ENCODE measurements at places on chromosomes 2 and 18.

- DNase-seq: no peak
These were observed 28.9 kb upstream of the TMEM214 start for GRCh38 chr2:27003857-27004256.

DNA sequence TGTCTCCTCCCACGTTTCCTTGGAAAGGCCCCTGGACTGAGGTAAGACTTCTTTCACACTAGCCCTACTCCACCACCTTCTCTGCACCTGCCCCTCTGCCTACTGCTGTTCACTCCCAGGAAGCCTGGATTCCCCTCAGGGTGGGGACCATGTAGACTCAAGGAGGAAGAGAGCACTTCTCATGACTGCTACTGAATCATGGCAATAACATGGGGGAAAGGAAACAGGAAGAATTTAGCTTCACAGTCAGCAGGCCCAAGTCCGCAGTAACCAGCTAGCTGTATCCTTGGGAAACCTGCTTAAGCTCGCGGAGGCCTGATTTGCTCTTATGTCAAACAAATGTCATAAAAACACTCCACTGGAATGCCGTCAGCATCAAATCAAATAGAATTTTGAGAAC lies 126.2 kb upstream of the CAPN13 start:
- DNase-seq: no peak

DNA sequence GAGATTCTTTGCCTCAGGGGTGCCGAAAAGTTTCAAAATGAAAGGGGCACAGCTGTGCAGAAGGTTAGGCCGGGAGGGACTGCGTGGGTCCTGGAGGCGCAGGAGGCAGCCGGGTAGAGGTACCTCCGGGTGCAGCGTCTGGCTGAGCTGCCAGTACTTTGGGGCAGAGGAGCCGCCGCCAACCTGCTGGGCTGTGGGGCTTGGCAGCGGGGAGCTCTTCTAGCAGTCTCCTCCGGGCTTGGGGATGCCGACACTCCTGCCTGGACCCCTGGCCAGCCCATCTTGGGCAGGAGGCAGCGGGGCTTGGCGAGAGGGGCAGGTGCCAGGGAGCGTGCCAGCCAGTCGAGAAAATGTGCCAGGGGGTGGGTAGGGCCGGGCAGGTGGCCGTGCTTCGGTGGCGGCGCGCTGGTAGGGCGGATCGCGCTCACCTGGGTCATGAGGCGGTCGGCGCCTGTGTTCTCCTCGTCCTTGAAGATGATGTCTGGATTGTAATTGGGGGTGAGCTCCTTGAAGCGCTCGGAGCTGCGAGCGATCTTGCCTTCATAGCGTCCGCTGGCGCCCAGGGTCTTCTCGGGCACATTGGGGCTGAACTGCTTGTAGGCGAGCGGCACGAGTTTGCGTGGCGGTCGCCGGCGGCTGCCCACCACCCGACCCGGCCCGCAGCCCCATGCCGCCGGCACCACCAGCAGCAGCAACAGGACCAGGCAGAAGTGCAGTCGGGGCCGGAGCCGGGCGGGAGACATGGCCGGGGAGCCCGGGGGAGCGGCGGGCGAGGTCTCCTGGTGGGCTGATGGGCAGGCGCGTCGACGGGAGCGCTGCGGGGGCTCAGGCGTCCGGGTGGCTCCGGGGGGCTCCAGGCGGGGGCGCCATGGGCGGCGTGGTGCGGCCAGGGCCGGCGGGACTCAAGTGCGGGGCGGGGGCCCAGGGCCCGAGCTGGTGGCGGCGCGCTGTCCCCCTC lies 717 bp downstream of the IHH start:
- no peak for DNase-seq

- no peak for DNase-seq
These were observed 1.6 kb upstream of the RMDN2 start for GRCh38 chr2:37923308-37924055.

DNA sequence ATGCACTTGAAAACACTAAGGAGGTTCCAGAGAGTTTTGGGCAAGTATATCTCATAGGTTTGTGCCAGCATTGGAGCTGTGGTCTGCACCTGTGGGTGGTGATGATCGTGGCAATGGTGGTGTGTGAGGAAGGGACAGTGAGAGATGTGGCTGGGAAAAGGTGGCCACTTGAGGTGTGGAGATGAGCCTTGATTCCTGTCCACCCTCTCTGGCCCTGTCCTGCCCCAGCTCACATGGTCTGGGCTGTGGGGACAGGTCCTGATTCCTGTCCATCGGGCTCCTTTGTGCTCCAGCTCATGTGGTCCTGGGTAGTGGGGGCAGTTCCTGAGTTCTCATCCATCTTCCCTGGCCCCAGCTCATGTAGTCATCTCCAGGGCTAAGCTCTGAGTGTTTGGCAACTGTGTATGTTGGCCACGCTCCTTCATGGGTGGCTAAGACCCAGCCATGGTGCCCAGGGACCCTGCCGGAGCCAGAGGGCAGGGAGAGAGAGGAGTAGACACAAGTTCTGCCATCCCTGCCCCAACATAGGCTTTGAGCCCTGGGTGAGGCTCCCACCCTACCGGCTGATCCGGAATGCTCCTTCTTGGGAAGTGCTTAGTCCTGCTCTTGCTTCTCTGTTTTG lies 294.4 kb upstream of the HDAC4 start:
- no peak for DNase-seq

DNA sequence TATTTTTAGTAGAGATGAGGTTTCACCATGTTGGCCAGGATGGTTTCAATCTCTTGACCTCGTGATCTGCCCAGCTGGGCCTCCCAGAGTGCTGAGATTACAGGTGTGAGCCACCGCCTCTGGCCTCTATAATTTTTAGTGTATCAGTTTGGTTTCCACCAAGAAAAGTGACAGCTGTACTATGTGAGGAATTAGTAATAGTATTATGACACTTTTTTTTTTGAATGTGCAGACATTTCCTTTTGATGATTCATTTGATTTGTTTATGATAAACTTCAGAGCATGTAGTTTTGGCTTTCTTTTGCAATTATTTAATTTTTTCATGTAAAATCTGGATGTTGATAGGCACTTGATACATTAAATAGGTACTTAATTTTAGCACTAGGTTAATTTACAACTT lies 61.5 kb downstream of the PTPN4 start:
- DNase-seq: no peak

DNA sequence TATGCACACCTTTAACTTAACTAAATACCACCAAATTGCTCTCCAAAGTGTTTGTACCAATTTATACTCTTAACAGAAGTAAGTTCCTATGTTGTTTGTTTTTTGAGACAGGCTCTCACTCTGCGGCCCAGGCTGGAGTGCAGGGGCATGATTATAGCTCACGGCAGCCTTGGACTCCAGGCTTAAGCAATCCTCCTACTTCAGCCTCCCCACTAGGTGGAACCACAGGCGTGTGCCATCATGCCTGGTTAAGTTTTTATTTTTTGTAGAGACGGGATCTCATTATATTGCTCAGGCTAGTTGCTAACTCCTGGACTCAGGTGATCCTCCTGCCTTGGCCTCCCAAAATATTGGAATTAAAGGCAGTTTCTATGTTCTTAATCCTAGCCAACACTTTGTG lies 13.1 kb upstream of the NAB1 start:
- DNase-seq: no peak

DNA sequence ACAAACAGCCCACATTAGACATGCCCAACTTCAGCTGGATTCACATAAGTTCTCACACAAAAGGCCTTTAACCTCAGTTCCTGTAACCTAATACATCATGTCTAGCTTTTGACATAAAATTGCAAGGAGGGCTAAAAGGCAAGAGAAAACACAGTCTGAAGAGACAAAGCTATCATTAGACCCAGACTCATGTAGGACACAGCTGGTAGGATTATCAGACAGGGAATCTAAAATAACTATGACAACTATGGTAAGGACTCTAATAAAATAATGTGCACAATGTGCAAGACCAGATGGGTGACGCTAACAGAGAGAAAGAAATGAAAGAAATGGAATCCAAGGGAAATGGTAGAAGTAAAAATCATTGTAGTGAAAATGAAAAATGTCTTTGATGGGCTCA lies 643.2 kb upstream of the RAB6C start:
- no peak for DNase-seq

- DNase-seq: no peak
These were observed 2.4 kb downstream of the FAM171B start for GRCh38 chr2:186696290-186696689.

GRCh38 chr2:33320573-33320972 lies 155.9 kb upstream of the RASGRP3 start:
- DNase-seq: no peak

DNA sequence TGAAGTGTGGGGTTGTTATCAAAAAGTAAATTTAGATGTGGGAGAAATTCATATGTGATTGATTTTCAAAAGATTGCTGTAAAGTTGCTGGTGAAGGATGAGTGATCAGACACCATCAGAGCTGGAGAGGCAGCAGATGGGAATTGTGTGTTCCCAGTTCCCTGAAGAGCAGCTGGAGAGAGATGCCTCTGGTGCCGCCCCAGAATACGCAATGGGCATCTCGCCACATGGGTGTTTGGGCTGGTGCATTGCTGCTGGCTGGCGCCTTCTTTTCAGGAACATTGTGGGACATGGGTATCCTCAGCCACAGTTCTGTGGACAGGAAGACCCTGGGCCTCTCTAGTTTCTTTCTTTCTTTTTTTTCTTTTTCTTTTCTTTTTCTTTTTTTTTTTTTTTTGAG lies 11.9 kb downstream of the ATG4B start:
- DNase-seq: no peak

DNA sequence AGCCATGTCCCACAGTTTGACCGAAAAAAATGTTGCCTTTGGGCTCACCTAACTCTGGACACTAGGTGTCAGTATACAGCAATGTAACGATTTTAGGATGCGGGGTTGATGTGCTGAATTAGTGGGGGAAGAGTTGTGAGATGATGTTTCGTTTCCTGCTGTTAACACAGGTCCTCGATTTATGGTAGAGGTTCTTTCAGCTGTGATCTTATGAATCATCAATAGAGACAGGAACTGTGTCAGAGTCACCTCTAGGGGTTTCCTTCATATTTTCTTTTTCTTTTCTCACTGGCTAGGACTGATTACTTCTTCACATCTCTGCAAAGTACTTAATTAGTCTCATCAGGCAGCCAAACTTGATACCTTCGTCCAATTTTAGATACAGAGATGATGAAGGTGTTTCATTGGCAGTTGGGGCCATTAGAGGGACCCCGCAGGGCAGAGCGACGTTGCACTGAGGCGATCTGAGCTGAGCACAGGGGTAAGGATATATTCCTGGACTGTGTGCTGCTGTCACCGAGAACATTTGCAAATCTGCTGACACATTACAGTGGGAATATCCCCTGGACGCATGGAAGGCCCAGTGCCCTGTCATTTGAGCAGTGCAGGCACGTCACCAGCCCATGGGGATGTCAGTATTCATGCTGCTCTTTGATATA lies 10.2 kb upstream of the MMADHC start:
- DNase-seq: peak; percentile 83

DNA sequence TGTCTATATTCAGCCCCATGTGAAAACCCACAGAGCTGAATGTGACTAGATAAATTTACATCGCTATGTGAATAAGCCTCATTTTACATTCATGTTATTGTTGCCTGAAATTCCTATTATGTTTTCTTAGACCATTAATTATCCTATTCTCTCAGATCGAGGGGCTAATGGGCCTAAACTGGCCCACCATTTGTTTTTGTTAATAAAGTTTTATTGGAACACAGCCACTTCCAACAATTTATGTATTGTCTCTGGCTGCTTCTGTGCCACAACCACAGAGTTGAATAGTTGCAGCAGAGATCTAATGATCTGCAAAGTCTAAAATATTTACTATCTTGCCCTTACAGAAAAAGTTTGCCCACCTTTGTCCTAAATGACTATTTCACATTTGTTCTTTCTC lies 61.0 kb downstream of the KLHL14 start:
- DNase-seq: no peak

DNA sequence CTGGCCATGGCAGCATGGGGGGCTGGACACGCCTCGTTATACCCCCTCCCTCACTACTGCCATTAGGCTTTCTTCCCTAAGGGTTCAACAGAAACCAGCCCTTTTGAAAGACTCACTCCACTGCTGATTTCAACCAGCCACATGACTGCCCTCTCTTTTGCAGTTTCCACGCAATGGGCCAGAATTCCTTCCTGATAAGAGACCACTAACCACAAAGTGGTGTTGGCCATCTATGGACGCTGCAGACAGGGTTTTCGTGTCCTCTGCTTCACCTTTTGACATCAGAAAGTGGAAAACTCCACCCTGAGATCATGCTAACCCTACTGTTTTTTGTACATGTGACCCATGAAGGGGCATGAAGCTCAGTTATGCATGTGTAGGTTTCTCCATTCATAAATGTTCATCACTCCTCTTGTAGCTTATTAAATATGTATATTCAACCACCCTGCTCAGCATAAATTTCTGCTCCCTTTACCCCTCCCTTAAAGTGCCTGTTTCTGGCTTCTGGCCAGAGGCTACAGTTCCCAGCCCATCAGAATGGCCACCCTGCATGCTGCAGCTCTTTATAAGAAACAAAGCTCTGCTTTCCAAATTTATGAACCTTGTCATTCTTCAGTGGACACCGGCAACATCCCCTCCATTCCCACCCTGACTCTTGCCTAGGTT lies 106.6 kb upstream of the MSH6 start:
- no peak for DNase-seq

DNA sequence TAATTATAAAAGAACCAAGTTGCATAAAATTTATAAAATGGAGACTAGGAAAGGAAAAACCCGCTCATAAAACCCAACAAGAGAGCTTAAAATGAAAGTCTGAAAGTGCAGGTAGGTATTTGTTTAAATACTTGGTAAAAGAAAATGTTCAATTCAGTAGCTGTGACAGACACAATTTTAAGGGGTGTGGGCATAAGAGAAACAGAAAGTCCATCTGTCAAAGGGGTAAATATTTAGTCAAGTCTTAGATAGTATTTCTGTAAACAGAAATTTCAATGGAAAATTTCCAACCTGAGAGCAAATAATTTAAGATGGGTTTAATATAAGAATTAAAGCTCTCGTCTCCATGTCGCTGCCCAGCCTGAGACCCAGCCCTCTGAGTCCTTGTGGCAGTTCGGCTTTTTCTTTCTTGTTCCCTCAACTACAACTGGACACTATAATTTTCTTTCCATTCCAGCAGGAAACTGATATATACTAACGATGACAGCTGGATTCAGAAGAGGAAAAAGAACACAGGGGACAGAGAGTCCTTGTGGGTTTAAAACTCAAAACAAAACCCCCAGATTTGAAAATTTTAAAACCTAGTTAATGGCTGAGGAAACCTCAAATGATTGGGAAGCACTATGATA lies 88.0 kb upstream of the ZFP36L2 start:
- no peak for DNase-seq

DNA sequence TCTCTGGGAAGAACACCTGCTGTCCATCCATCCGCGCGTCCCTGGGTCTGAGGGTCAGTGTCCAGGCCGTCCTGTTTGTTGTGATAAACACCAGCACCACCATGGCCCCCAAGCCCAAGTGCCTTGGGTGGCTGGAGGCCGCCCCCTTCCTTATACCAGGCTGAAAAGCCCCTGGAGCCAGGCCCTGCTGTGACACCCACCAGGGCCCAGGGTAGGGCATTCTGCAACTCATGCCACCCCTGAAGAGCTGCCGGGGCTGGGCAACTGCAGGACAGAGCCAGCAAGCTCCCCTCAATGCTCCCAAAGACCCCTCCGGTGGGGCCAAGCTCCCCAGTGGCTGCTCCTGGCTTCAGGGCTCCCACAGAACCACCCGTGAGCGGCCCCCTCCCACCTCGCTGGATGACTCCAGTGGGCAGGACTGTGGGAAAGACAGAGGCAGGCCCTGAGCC lies 31.9 kb upstream of the SNED1 start:
- no peak for DNase-seq

GRCh38 chr2:30421026-30421603 lies 25.9 kb upstream of the LCLAT1 start:
- no peak for DNase-seq

GRCh38 chr2:105344704-105345345 lies 7.5 kb downstream of the C2orf49 start:
- peak; percentile 24 for DNase-seq

Measured in fibroblast of gingiva (primary cell).